ENCODE measurements at places on chromosomes 2 and 18.
A peak's percentile ranks its signal among the peaks of the same experiment; 100 is the strongest.

DNA sequence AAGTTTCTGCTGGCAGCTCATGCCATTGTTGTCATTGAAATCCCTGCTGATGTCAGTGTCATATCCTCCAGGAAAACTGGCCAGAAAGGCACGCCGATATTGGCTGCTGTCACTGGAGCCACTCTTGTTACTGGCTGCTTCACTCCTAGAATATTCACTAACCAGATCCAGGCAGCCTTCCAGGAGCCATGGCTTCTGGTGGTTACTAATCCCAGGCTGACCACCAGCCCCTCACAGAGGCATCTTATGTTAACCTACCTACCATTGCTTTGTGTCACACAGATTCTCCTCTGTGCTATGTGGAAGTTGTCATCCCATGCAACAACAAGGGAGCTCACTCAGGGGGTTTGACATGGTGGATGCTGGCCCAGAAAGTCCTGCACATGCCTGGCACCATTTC lies 27.0 kb upstream of the MTX2 start:
- DNase-seq: no peak

- DNase-seq: no peak
Observed at GRCh38 chr2:28168376-28168775, 224.3 kb upstream of the FOSL2 start.

GRCh38 chr2:40043191-40043590 lies 264.1 kb upstream of the THUMPD2 start:
- peak; percentile 46 for DNase-seq

- no peak for DNase-seq
Observed at GRCh38 chr2:209498614-209499013, 74.8 kb downstream of the MAP2 start.

- no peak for DNase-seq
Observed at GRCh38 chr2:168614172-168615018, 158.3 kb downstream of the CERS6 start.

DNA sequence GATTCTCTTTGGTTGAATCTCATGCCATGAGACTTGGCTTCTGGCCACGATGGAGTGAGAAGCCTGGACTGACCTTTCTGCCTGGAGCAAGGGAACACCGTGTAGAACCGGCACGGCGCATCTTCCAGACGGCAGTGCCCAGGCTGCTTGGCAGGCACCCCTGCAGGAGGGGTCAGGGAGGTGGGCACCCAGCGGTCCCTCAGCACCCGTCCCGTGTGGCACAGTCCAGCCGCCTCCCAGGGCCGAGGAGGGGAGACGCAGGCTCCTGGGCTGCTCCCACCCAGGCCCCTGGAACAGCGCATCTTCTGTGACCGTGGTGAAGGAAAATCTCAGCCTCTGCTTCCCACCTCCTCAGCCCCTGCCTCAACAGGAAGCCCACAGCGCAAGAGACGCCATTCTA lies 95.7 kb downstream of the CMPK2 start:
- DNase-seq: no peak

DNA sequence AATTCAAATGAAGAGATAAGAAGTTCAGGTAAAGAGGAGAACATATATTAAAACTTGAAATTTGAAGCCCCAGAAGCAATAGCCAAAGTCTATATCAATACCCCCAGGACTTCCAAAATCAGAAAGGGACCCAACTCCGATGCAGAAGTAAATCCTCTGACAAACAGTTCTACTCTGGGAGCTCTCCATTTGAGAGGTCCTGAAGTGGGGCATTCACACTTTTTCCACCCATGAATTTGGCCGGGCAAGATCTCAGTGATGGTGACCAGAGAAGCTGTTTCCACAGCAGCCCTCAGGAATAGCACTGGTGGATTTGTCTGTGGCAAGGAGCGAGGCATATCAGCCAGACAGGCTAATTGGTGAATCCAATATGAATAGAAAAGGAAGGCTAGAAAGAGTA lies 313.6 kb upstream of the MC4R start:
- no peak for DNase-seq

DNA sequence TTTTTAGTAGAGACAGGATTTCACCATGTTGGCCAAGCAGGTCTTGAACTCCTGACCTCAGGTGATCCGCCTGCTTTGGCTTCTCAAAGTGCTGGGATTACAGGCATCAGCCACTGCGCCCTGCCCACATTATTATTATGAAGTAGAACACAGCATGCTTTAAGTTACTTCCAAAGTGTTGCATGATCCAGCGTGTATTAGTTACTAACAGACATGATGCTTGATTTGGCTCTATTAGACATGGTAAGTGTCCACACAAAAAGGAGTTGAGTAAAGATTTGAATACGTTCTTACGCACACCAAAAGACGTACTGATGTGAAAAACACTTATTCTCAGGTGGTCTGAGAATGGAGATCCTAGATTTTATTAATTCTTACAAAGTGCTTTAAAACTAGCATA lies 50.0 kb downstream of the SLC38A11 start:
- no peak for DNase-seq

- DNase-seq: no peak
Observed at GRCh38 chr2:39118786-39119499, 1.9 kb downstream of the SOS1 start.

- no peak for DNase-seq
Observed at GRCh38 chr2:158489366-158490112, 32.8 kb downstream of the PKP4 start.

- DNase-seq: no peak
Observed at GRCh38 chr18:9082711-9083510, 19.6 kb upstream of the NDUFV2 start.

- no peak for DNase-seq
Observed at GRCh38 chr2:235780401-235780800, 286.6 kb downstream of the AGAP1 start.

- DNase-seq: no peak
Observed at GRCh38 chr2:147449323-147449991, 395.4 kb upstream of the ACVR2A start.

DNA sequence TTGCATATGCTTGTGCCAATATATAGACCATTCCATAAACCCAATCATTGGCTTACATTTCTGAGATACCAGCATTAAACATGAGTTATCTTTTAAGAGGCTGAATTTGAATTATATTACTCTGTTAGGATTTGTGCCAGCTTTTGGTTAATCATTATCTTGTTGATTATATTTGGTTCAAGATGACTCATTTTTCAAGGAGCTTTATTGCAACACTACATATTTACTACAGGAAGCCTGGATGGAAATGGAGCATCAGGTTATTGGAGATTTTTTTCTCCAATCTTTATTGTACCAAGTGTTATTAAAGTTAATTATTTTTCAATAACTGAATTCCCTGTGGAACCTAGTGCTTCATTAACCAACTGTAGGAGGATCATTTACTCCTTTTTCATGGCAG lies 26.4 kb downstream of the EML4 start:
- no peak for DNase-seq

DNA sequence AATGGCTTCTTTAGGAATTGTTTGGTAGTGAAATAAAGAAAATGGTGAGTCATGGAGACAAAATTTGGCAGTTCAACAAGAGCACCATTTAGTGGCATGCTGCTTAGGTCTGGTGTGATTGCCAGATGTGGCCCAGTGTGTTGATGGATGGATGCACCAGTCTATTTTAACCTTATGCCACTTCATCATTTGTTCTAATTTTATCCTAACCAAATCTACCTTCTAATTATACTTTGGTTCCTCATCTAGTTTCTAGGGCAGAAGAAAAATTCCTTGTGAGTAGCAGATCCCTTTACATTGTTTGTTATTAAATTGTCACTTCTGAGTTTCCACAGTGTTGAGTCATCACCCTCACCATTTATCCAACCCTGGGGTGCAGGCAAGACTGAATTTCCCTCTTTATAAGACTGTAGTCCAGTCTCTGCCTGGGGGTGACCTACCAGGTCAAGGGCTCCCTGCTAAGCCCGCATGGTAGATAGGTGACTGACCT lies 32.5 kb downstream of the NABP1 start:
- DNase-seq: peak; percentile 40

DNA sequence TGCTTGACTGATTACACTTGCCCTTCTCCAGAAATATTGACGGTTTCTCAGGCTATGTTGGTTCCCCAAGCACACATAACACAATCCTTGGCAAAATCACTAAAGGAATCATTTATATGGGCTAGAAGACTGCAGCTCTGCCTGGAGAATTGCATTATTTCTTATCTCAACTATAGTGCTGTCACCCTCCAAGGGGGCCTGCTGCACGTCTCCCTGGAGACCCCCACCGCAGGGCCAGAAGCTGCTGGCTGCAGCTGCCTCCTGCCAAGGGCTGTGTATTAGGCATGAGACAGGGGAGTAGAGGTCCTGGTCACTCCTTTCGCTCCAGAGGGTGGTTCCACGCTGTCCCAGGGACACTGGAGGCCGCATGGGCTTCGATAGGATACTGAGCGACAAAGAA lies 76.6 kb downstream of the LRRC30 start:
- DNase-seq: no peak

GRCh38 chr2:120934574-120935338 lies 199.1 kb downstream of the GLI2 start:
- DNase-seq: peak; percentile 63

DNA sequence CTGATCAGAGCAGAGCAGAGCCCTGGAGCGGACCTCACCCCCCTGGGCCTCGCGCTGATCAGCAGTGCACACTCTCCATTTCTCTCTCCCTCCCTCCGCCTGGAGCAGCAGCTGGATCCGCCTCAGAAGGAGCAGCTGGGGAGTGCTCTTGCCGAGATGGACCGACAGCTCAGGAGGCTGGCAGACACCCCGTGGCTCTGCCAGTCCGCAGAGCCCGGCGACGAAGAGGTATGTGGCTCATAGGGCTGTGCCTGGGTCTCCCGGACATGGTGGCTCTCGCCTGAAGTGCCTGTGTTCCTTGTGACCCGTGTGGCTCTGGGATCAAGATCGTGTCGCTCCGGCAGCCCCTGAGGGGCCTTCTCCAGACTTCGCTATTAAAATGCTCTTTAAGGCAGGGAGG lies 102.5 kb downstream of the USP40 start:
- no peak for DNase-seq

Measured in non-pigmented ciliary epithelial cell (primary cell).